ENCODE measurements at places on chromosomes 1 and 21.

GRCh38 chr1:219239518-219239917, 65.8 kb downstream of the LYPLAL1 start:
- DNase-seq, result no peak

- no peak for DNase-seq
Measured at GRCh38 chr21:28832013-28832714, 160.5 kb downstream of the LTN1 start.

DNA sequence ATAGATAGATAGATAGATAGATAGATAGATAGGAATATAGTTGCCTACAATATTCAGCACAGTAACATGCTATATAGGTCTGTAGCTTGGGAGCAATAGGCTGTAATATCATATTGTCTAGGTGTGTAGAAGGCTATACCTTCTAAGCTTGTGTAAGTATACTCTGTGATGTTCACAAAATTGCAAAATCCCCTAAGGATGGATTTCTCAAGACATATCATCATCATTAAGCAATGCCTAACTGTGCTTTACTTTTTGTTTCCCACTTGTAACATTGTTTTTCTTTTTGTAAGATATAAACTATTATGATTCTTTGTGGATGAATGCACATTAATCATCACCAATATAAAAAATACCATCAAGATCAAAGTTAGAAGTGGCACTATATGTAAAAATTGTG, 1905.6 kb downstream of the NCAM2 start:
- no peak for DNase-seq

DNA sequence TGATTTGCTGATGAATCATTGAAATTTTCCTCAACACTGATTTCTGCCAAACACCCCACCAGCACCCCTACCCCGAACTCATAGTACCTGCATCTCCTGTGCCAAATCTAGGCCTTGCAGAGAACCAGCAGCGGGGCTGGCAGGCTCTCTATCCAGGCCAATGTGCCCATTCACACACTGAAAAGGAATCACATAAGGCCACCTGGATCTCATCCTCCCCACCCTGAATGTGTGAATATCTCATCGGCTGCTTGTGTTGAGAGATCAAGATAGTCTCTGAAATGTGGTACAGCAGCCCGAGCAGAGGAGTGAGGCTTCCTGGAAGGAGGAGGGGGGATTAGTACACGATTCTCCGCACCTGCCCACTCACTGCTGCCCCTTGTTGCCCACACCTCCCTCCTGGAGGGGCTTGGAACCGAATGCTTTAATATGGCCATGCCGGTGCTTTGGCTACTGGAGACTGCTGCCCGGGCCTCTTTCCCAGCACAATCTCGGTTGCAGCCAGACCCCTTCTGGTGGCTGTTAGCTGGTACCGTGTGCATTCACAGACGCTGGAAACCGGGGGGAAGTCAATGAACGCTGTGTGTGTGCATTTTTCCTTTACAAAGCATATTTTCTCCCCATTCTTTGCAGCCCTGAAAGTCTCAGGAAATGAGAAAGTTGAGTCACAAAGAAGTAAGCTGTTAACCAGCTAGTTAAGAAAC, 619.5 kb downstream of the MATN1 start:
- DNase-seq, result no peak

GRCh38 chr1:194512957-194513356, 1326.5 kb upstream of the B3GALT2 start:
- DNase-seq, result no peak

DNA sequence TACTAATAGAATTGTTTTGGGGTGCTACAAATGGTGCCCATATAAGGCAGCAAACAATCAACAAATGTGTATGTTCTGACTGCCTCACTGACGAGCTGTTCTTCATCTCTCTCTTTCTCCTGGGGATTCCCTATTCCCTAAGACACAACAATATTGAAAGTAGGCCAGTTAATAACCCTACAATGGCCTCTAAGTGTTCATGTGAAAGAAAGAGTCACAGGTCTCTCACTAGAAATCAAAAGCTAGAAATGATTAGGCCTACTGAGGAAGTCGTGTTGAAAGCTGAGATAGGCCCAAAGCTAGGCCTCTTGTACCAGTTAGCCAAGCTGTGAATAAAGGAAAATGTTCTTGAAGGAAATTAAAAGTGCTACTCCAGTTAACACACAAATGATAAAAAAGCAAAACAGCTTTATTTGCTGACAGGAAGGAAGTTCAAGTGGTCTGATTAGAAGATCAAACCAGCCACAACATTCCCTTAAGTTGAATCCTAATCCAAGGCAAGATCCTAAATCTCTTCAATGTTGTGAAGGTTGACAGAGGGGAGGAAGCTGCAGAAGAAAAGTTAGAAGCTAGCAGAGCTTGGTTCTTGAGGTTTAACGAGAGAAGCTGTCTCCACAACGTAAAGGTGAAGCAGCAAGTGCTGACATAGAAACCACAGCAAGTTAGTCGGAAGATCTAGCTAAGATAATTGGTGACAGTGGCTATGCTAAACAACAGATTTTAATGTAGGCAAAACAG, 26.3 kb downstream of the ATP2B4 start:
- no peak for DNase-seq

Data from stimulated activated CD8-positive, alpha-beta memory T cell treated with anti-CD3 and anti-CD28 coated beads, Interleukin-4, amount 100 ng/mL, for 1 hour (primary cell).